IMR-90 (cell line): ENCODE measurements at places on chromosomes 4 and X. TPM values are rescaled to one million over a fixed set of nuclear protein-coding genes. Genes with fewer than 3 reads are reported as not detected.
A peak's percentile ranks its signal among the peaks of the same experiment; 100 is the strongest.

GRCh38 chr4:158763462-158763861 lies 5.4 kb upstream of the FNIP2 start:
- DNase-seq: no peak

DNA sequence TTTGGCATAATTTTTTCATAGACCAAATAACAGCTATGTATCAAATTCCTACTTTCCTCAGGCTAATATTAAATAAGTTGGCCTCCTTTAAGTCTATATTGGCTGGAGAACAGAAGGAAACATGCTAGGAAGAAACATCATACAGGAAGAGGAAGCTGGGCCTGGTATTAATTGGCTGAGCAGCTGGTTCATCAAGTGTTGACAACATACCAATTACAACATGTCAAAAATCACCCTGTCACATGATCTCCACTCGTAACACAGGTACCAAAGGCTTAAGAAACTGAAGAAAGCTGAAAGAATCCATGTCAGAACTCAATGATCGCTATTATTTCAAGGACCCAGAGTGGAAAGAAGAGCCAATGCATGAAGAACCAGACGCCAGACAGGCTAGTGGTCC lies 10.5 kb downstream of the WDFY3 start:
- no peak for DNase-seq

- peak; percentile 1 for DNase-seq
Observed at GRCh38 chr4:129218897-129219296, 122.9 kb downstream of the C4orf33 start.

DNA sequence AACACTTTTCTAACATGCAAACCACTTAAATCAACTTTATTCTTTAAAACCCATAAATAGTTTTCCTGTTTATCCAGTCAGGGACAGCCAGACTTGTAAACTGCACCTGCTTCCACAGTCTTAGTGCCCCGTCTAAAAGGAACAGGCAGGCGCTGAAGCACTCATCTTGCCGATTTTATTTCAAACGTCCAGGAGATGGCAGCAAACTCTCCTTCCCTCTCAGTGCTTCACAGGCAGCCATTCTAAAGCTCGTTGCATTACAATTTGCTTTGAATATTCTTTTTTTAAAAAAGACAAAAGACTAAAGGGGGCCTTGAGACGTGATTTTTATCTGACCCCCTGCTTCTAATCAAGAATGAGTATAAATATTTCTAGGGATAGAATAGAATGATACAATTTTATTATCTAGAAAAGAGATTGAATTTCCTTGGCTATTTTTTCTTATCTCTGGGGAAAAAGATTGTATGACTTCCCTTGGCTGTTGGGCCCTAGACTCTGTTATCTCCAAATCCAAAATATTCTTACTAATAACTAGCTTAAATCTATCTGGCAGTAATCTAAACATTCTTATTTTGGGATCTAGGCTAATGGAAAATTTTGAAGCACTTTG lies 93.6 kb upstream of the MYOZ2 start:
- peak; percentile 83 for DNase-seq

GRCh38 chr4:17367201-17367600 lies 144.7 kb downstream of the QDPR start:
- DNase-seq: no peak

GRCh38 chr4:151426513-151426912 lies 17.5 kb downstream of the FHIP1A start:
- no peak for DNase-seq

GRCh38 chrX:49139713-49140112 lies 16.2 kb upstream of the GPKOW start:
- no peak for DNase-seq

GRCh38 chr4:5999830-6000365 lies 18.3 kb downstream of the C4orf50 start:
- no peak for DNase-seq

GRCh38 chr4:174553031-174553430 lies 30.7 kb upstream of the HPGD start:
- DNase-seq: no peak

GRCh38 chrX:150332023-150332422 lies 31.1 kb upstream of the MAMLD1 start:
- DNase-seq: no peak

GRCh38 chrX:65731684-65732289 lies 64.3 kb downstream of the MSN start:
- DNase-seq: no peak

The PHKA1 gene
- total RNA-seq: 3.3 and 4.5 TPM in 2 replicates

The MAGEB10 gene
- total RNA-seq: not detected in 2 replicates

The HOPX gene
- total RNA-seq: 1.3 and 1.7 TPM in 2 replicates

The MAGEA1 gene
- not detected in 2 replicates for total RNA-seq

The WDR17 gene
- 0.54 and 0.83 TPM in 2 replicates for total RNA-seq

The COX18 gene
- 20.6 and 22.0 TPM in 2 replicates for total RNA-seq

The TMEM255A gene
- total RNA-seq: not detected in 2 replicates

The SLC6A14 gene
- not detected in 2 replicates for total RNA-seq

The PLXNB3 gene
- 0.36 and 1.7 TPM in 2 replicates for total RNA-seq
